ENCODE measurements at places on chromosomes 5 and 9. TPM values are rescaled to one million over a fixed set of nuclear protein-coding genes. Genes with fewer than 3 reads are reported as not detected.
A peak's percentile ranks its signal among the peaks of the same experiment; 100 is the strongest.

GRCh38 chr5:75491621-75492020 is 19.8 kb downstream of the CERT1 start:
- H3K27me3 ChIP-seq = no peaks in the 10 kb centered on the region
- DNase-seq = no peak
- H3K27ac ChIP-seq = no peak overlapping the region
- H3K4me1 ChIP-seq = peaks cover 19% of the 10 kb centered on the region
- no peak overlapping the region for H3K4me3 ChIP-seq
- H3K36me3 ChIP-seq = peaks cover 60% of the 10 kb centered on the region

- H3K27me3 ChIP-seq = no peaks in the 10 kb centered on the region
- H3K4me1 ChIP-seq = no peaks in the 10 kb centered on the region
- no peak for DNase-seq
- H3K36me3 ChIP-seq = no peaks in the 10 kb centered on the region
- H3K27ac ChIP-seq = no peak overlapping the region
Measured at GRCh38 chr5:125587631-125588030, 835.6 kb upstream of the GRAMD2B start.

DNA sequence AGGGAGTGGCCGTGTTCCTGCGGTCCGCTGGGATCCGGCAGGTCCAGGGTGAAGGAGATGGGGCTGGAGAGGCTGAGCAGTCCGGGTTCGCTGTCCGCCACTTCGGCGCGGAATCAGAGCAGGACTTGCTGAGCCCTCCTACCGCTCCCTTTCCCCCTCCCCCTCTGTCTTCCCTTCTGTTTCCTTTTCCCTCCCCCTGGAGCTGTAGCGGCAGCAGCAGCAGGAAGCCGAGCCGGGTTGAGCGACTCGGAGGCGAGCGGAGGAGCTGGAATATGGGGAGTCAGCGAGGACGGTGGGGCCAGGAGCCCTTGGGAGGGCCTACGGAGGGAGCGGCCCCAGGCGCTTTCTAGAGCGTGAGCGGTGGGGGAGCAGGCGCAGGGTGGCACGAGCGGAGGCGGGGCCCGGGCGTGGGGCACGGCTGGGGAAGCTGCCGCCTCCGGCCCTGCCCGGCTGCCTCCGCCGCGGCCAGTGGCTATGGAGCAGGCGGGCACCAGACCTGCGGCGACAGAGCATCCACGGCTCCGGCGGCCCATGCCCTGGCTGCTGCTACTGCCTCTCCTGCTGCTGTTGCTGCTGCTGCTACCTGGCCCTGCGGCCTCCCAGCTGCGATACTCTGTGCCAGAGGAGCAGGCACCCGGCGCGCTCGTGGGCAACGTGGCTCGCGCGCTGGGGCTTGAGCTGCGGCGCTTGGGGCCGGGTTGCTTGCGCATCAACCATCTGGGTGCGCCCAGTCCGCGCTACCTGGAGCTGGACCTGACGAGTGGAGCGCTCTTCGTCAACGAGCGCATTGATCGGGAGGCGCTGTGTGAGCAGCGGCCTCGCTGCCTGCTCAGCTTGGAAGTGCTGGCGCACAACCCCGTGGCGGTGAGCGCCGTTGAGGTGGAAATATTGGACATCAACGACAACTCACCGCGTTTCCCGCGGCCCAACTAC is at the start of gene PCDHAC2:
Gene PCDHAC2 (plus strand): TSS at position 184 of the 933 bp plus-strand sequence. CDS start 291 bp downstream, at position 475.
- H3K4me3 ChIP-seq = no peak within 1 kb of the TSS
- H3K36me3 ChIP-seq = no peaks in the 10 kb centered on the region
- H3K4me1 ChIP-seq = no peaks in the 10 kb centered on the region
- no peak for DNase-seq
- no peak within 1 kb of the TSS for H3K27ac ChIP-seq
- peaks cover 29% of the 10 kb centered on the region for H3K27me3 ChIP-seq

DNA sequence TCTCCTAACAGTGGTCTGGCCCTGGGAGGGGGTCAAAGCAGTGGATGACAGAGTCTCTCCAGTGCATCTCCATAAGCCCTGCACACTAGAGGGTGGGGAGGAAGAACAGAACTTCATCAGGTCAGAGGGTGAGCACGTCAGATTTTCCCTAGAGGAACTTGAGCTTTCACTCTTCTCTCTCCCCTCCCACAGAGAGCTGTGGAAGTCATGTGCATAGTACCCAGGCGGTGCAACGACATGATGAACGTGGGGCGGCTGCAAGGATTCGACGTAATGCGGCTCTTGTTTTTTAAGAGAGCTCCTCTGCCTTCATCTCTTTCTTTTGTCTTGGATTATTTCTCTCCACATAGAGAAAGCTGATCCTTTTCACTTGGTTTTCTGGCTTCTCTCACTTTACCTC is 100.2 kb upstream of the OTULINL start:
- peaks cover 3% of the 10 kb centered on the region for H3K36me3 ChIP-seq
- peaks cover 16% of the 10 kb centered on the region for H3K4me1 ChIP-seq
- no peaks in the 10 kb centered on the region for H3K27me3 ChIP-seq
- no peak for DNase-seq

- H3K27me3 ChIP-seq = peaks cover 35% of the 10 kb centered on the region
- no peak for DNase-seq
- no peak overlapping the region for H3K4me3 ChIP-seq
- no peak overlapping the region for H3K27ac ChIP-seq
- peaks cover 8% of the 10 kb centered on the region for H3K4me1 ChIP-seq
Measured at GRCh38 chr5:31192442-31192841, 1.0 kb upstream of the CDH6 start.

DNA sequence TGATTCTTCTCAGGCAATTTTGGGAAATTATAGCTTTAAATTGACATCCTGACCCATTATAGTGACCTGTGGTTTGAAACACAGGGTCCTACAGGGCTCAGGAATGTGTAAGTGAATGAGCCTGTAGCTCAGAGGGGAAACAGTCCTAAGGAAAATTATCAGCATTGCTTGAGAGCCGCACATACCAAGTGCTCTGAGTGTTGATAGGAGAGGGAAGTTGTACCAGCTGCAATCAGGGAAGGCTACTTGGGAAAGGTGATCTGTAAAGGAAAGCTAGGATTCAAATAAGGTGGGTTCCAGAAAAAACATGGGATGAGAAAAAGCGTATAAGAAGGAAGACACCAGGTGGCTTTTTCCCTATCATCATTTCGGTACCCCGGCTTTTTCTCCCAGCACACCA is 4.4 kb upstream of the SLC25A51 start:
- H3K4me1 ChIP-seq = peaks cover 7% of the 10 kb centered on the region
- no peak for DNase-seq
- no peak overlapping the region for H3K4me3 ChIP-seq
- no peak overlapping the region for H3K27ac ChIP-seq

DNA sequence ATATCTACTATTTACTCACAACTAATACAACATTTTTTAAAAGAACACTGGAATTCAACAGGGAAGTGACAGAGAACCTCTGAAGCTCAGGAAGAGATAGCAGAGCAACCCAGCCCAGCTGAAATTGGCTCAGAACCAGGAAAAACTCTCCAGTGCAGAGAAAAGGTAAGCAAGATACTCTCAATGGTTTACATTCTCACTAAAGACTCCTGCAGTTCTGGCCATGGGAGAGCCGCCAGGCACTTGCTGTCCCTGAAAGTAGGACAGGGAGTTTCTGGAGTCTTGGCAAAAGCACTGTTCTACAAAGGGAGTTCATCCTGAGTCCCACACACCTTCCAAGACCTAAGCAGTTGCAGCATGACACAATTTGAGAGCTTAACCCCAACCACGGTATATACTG is 330.8 kb downstream of the TRIM36 start:
- no peaks in the 10 kb centered on the region for H3K36me3 ChIP-seq
- H3K27ac ChIP-seq = no peak overlapping the region
- no peaks in the 10 kb centered on the region for H3K4me1 ChIP-seq

GRCh38 chr5:916441-917293 is 24.0 kb downstream of the TRIP13 start:
- H3K4me1 ChIP-seq = peaks cover 4% of the 10 kb centered on the region
- H3K27me3 ChIP-seq = no peaks in the 10 kb centered on the region
- no peak overlapping the region for H3K4me3 ChIP-seq
- no peak for DNase-seq

DNA sequence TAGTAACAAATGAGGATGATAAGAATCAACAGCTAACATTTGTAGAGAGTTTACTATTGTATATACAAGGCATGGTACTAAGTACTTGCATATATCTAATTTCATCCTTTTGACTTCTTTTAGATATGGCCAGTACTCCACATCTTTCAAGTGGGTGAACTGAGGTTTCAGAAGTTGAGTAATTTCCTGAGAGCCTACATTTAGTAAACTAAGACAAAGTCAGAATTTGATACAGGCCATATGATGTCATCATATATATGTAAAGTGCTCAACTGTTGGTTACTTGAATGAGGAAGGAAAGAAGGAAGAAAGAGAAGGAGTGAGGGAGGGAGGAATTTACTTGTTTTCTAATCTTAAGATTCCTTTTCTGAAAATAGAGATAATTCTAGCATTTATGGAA is 52.8 kb downstream of the GRIA1 start:
- H3K27ac ChIP-seq = no peak overlapping the region
- H3K4me3 ChIP-seq = no peak overlapping the region
- no peak for DNase-seq
- no peaks in the 10 kb centered on the region for H3K36me3 ChIP-seq
- no peaks in the 10 kb centered on the region for H3K4me1 ChIP-seq

GRCh38 chr5:176542135-176542595 is 5.0 kb upstream of the RNF44 start:
- peak overlapping the region; percentile 93 for H3K27ac ChIP-seq
- peak; percentile 78 for DNase-seq
- H3K27me3 ChIP-seq = no peaks in the 10 kb centered on the region
- no peaks in the 10 kb centered on the region for H3K36me3 ChIP-seq
- H3K4me1 ChIP-seq = peaks cover 67% of the 10 kb centered on the region

GRCh38 chr9:91001146-91001611 is 199.6 kb downstream of the SYK start:
- no peak overlapping the region for H3K4me3 ChIP-seq
- no peaks in the 10 kb centered on the region for H3K27me3 ChIP-seq
- peaks cover 8% of the 10 kb centered on the region for H3K4me1 ChIP-seq
- no peak overlapping the region for H3K27ac ChIP-seq
- no peak for DNase-seq

GRCh38 chr9:1018121-1018520 is 32.0 kb upstream of the DMRT2 start:
- no peaks in the 10 kb centered on the region for H3K4me1 ChIP-seq
- no peak overlapping the region for H3K4me3 ChIP-seq
- no peaks in the 10 kb centered on the region for H3K36me3 ChIP-seq
- peak; percentile 26 for DNase-seq

- H3K27ac ChIP-seq = no peak overlapping the region
- peaks cover 10% of the 10 kb centered on the region for H3K4me1 ChIP-seq
- DNase-seq = no peak
- peaks cover 34% of the 10 kb centered on the region for H3K36me3 ChIP-seq
Measured at GRCh38 chr5:149782018-149782894, 52.1 kb downstream of the PPARGC1B start.

DNA sequence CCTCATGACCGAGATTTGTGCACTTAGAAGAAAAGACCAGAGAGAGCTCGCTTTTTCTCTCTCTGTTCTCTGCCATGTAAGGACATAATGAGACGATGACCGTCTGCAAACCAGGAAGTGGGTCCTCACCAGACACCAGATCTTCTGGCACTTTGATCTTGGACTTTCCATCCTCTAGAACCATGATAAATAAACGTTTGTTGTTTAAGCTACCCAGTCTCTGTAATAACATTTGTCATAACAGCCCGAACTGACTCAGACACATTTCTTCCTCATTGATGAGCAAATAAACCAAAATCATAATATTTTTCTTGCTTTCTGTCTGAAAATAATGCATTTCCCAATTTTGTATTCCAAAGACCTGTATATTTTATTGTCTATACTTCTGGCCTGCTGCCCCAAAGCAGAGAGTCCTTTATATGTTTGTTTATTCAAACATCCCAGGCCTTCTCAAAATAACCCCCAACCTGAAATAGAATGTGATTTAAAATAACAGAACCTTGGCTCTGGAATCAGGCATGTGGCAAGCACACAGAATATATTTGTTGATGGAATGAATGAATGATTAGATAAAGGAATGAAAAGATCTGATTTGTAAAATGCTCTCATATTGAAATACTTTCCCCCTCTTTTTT is 396.5 kb downstream of the ADGRV1 start:
- H3K4me1 ChIP-seq = peaks cover 7% of the 10 kb centered on the region
- DNase-seq = no peak
- H3K4me3 ChIP-seq = no peak overlapping the region
- H3K27ac ChIP-seq = no peak overlapping the region

DNA sequence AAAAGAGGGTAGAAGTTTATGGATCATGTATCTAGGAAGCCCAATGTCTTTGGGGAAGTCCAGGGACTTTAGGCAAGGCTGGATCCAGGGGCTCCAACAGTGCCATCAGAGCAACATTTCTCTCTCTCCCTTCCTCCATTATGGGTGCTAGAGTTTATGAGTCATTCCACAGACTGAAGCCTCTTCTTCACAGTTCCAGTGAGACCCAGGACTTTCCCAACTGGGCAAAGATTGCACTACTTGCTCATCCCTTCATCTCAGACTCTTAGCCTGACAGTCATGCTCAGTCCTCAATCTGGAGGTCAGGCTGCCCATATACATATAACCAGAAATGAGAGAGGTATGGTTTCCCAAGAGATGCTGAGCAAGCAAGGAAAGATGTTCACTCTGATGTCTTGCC is 110.7 kb downstream of the FEM1C start:
- no peak overlapping the region for H3K4me3 ChIP-seq
- H3K4me1 ChIP-seq = peaks cover 2% of the 10 kb centered on the region
- no peak for DNase-seq
- H3K27me3 ChIP-seq = peaks cover 10% of the 10 kb centered on the region
- H3K36me3 ChIP-seq = no peaks in the 10 kb centered on the region

DNA sequence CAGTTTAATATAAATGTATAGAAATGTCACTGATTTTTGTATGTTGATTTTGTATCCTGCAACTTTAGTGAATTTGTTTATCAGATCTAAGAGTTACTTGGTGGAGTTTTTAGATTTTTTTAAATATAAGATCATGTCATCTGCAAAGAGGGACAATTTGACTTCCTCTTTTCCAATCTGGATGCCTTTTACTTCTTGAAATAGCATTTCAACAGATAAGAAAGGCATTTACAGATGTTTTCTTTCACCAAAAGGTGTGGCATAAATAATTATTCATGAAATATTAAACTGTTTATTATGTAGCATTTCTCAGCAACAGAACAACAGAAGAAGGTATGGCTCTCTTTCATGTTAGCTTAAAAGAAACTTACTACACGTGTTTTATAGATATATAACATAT is 34.9 kb upstream of the NIPBL start:
- H3K27me3 ChIP-seq = peaks cover 4% of the 10 kb centered on the region
- H3K36me3 ChIP-seq = no peaks in the 10 kb centered on the region
- H3K27ac ChIP-seq = no peak overlapping the region
- peaks cover 12% of the 10 kb centered on the region for H3K4me1 ChIP-seq
- no peak overlapping the region for H3K4me3 ChIP-seq

Gene LIFR
- not detected for total RNA-seq

Gene EGFLAM
- total RNA-seq = not detected

Gene GPR150
- total RNA-seq = 0.76 TPM

Gene ADGRD2
- total RNA-seq = not detected

Gene PCDHA11
- total RNA-seq = not detected

Gene FAM200C
- total RNA-seq = 0.83 TPM

Gene ANKRD34B
- total RNA-seq = not detected

Gene FYB1
- total RNA-seq = 83.0 TPM

Gene WWC1
- total RNA-seq = 0.47 TPM

Gene IL3
- 0.98 TPM for total RNA-seq

Gene PCDHGA7
- total RNA-seq = not detected

Gene ORM2
- total RNA-seq = not detected

Gene TCF7
- total RNA-seq = 47.4 TPM

Gene ARID3C
- 0.29 TPM for total RNA-seq

Gene ANKS6
- 16.6 TPM for total RNA-seq
